CD14-positive monocyte (primary cell): ENCODE measurements at places on chromosomes 3 and 15. TPM values are rescaled to one million over a fixed set of nuclear protein-coding genes. Genes with fewer than 3 reads are reported as not detected.
A peak's percentile ranks its signal among the peaks of the same experiment; 100 is the strongest.

The FETUB gene
- not detected in 2 replicates for polyA plus RNA-seq

- DNase-seq, result no peak
These were observed 84.4 kb upstream of the MRPS22 start for GRCh38 chr3:139259398-139259797.

GRCh38 chr15:24877174-24877573, 77.6 kb upstream of the SNRPN start:
- DNase-seq, result no peak

The SEMA6D gene
- not detected in 2 replicates for polyA plus RNA-seq

GRCh38 chr3:70889162-70890019, 577.0 kb upstream of the MDFIC2 start:
- no peak for DNase-seq

- DNase-seq, result no peak
These were observed 22.1 kb downstream of the SRPRB start for GRCh38 chr3:133827684-133828083.

DNA sequence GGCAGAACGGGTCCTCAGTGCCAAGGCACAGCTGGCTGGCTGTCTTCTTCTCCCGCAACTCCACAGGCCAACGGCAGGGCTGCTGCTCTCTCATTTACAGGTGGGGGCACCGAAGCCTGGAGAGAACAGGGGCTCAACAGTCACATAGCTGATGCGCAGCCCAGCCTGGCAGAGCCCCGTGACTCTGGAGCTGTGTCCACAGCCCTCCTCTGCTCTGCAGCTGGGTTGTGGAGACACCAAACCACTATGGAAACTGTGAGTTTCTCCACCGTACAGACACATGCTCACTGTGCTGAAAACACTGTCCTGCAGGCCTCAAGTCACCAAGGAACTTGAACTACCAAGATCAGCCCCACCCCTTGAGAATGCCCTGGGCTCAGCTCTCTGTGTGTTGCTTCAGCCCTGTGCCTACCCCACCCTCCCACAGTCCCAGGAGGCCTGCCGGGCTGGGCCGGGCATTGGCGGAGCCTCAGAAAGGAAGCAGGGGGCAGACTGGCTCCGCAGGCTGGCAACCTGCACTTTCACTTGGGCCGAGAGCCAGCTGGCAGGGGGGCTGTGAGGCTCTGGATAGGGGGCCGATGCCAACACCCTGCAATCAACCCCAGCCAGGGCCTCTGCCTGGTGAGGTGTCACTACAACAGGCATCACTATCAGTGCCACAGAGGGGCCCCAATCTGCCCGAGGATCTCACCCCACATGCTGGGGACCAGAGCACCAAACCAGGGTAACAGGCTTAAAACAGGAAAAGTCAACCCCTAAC, 113.7 kb upstream of the RPL32 start:
- DNase-seq, result peak; percentile 30
